Left forelimb (tissue), 1 donor: ENCODE measurements at places on chromosomes 7 and 10.

- DNase-seq: no peak
Measured at GRCh38 chr7:151079199-151079910, 1.3 kb downstream of the FASTK start.

GRCh38 chr7:77430927-77431326 is 14.8 kb upstream of the GSAP start:
- no peak for DNase-seq

DNA sequence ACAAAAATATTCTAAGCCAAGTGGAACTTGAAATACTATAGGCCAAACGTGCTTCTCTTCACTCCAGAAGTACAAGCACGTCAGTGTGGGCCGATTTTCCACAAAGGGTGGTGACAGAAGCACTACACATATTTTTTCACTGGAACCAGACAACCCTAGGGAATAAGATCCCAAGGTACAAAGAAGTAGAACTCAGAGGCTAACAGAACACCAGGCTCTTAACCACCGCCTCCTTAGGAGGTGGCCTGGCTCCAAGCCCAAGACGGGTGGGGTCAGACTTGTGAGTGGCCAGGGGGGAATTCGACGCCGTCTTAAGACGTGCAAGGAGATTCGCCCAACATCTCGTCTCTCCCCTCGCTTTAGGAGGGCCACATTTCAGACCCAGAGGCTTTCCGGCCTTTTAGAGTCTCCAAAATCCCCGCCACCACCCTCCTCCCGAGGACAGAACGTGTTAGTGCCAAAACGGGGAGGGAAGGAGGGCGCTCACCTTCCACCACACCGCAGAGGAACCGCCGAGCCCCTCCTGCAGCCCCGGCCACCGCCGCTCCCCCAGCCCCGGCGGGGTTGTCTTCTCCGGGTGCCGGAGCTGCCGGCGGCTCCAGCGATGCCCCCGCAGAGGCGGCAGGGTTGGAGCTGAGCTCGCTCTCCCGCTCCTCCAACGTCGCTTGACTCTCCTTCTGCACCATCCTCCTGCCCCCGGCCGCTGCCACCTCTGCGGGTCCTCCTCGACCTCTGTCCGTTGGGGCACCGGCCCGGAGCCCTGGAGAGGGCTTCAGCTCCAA is 716 bp downstream of the OGA start:
- peak; percentile 88 for DNase-seq

GRCh38 chr10:112532956-112533355 is 85.9 kb downstream of the VTI1A start:
- no peak for DNase-seq

DNA sequence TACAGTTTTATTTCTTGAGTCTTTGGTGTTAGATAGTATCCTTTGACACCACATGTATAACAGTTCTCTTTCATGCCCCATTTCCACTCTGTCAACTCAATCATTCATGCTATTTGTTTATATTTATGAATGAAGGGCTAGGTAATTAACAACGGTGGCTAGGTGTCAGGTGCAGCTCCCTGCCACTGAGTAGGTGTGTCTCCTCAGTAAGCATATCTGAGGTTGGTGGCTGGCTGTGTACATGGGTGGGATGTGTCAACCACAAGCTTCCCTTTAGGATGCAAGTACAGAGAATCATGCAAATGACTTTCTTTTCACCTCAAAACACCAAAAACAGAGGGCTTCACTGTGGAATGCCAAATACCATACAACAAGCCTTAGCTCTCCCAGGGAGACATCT is 83.4 kb downstream of the ZNF365 start:
- no peak for DNase-seq

DNA sequence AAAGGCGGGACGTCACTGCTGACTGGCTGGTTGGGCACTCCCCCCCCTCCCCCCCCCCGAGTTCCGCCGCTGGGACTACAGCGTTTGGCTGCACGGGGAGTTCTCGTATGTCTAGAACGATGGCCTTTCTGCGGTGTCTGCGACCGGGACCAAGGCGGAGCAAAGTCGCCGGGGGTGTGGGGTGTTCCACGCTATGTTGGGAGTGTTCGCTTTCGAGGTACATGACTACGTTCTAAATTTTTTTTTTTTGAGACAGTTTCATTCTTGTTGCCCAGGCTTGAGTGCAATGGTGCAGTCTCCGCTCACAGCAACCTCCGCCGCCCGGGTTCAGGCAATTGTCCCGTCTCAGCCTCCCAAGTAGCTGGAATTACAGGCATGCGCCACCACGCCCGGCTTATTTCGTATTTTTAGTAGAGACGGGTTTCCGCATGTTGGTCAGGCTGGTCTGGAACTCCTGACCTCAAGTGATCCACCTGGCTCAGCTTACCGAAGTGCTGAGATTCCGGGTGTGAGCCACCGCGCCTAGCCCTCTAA is 573 bp upstream of the IDI1 start:
- no peak for DNase-seq

- no peak for DNase-seq
Measured at GRCh38 chr7:95546647-95547046, 49.7 kb downstream of the PDK4 start.

DNA sequence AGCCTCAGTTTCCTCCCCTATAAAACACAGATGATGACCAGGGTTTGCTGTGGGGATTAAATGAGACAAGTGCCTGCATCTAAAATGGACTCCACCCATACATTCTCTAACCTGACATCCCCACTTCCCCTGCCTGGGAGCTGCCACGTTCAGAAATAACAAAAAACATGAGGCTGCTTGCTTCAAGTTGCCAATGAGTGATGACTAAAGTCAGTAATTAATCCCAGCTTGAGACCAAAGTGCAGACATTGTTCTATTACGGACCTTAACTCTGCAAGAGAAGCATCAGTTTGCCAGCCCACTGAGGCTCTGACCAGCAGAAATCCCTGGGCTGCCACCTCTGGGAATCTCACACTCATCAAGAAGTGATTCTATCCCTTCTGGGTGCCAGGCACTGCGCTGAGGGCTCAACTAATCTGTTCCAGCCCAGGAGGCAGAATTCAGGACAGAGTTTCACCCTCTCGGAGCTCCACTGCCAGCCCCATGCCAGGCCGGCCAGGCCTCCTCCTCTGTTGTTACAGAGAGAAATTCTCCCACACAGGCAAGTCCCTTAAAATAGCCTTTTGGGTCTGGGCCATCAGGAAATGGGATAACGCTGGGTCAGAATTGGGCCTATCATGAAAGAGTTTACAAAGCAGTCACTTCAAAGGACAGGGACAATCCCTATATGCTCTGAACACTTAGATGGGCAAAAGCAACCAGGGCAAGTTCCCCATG is 11.4 kb downstream of the SH3PXD2A start:
- no peak for DNase-seq

DNA sequence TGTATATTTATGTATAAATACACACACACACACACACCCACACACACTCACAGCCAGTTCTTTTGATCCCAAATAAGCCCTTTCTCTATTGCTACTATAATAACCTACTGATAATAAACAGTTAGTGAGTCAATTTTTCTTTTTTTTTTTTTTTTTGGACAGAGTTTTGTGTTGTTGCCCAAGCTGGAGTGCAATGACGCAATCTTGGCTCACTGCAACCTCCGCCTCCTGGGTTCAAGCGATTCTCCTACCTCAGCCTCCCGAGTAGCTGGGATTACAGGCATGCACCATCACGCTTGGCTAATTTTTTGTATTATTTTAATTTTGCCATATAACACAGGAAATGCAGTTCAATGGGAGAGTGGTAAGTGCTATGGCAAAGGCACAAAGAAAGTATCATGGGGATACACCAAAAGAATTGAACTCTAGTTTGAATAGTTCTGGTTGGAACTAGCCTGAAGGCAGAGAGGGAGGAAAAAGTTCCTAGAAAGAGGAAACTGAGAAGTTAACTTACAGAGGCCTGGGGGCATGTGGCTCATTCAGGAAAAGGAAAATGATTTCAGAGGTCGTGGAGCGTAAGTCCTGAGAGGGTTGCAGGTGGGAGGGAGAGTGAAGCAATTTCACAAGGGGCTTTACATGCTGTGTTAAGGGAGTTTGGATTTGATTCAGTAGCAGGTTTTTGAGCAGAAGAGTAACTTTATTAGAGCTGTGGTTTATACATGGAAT is 44.4 kb upstream of the JCAD start:
- no peak for DNase-seq

GRCh38 chr7:130872756-130873448 is 138.9 kb upstream of the KLF14 start:
- DNase-seq: no peak

- no peak for DNase-seq
Measured at GRCh38 chr7:77455321-77455720, 39.2 kb upstream of the GSAP start.

- DNase-seq: no peak
Measured at GRCh38 chr10:64283621-64284020, 762.4 kb downstream of the REEP3 start.

GRCh38 chr7:95501261-95501832 is 15.6 kb downstream of the ASB4 start:
- DNase-seq: no peak

- no peak for DNase-seq
Measured at GRCh38 chr10:116866066-116866465, 16.8 kb downstream of the ENO4 start.

DNA sequence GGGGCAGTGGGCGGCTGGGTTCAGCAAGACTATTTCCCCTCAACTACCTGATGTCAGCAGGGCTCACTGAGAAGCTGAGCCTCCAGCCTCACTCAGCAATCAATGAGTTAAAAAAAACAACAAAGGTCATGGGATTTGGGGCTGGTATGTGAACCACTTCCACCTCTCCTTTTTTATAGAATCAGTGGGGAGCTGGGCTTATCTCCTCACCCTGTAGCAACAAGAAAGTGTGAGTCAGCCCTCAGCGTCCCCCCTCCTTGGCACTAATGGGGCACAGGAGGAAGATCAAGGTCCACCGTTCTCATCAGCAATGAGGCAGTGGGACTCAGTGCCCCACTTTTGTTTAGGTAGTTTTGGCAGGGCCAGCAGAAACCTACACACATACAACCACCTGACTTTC is 823.5 kb upstream of the POM121L12 start:
- no peak for DNase-seq

GRCh38 chr7:116984917-116985316 is 31.6 kb downstream of the ST7 start:
- DNase-seq: no peak

DNA sequence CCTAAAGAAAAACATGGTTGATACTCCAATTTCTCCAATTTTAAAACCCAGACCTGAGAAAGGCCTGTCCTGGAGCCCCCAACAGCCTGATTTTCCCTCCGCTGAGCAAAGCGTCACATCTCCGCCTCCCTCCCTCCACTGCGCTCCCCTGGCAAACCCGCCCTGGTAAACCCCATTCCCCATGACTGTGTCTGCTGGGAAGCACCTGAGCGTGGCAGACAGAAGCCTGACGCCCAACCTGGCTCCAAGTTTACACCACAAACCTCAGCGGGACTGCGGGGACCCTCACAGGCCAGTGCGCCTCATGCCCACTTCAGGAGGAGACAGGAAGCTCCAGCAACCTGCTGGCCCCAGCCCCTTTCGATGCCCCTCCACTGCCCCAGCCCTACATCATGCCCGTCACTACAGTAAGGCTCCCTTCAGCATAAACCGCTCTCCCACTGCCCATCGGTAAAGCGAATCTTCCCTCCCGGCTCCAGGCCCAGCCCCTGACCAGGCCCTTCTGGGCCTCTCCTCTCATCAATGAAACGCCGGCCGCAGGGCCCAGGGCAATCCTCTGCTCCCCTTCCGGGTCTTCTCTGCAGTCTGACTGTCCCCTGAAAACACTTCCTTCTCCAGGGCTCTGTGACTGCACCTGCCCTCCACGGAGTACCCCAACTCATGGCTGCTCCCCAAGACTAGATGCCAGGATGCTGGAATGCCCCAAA is 233.3 kb downstream of the MAD1L1 start:
- DNase-seq: no peak

- DNase-seq: no peak
Measured at GRCh38 chr7:138625084-138625848, 75.9 kb downstream of the SVOPL start.

- DNase-seq: no peak
Measured at GRCh38 chr10:33395201-33395600, 60.7 kb upstream of the NRP1 start.

DNA sequence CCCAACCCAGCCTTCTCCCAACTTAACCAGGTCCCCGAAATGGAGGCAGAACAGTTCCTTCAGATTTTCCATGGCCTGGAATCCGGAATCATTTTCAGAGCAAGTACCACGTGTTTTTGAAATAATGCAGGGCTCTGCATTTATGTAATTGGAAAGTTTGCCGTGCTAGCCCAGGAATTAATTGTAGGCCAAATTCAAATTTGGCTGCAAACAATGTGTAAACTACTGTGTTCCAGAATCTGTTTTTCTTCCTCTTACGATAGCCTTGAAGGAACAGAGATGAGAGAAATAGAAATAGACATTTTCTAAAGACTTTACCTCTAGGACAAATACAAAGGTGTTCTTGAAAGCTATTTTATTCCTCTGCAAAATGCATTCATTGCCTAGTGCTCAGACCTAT is 77.4 kb downstream of the FAM107B start:
- no peak for DNase-seq

DNA sequence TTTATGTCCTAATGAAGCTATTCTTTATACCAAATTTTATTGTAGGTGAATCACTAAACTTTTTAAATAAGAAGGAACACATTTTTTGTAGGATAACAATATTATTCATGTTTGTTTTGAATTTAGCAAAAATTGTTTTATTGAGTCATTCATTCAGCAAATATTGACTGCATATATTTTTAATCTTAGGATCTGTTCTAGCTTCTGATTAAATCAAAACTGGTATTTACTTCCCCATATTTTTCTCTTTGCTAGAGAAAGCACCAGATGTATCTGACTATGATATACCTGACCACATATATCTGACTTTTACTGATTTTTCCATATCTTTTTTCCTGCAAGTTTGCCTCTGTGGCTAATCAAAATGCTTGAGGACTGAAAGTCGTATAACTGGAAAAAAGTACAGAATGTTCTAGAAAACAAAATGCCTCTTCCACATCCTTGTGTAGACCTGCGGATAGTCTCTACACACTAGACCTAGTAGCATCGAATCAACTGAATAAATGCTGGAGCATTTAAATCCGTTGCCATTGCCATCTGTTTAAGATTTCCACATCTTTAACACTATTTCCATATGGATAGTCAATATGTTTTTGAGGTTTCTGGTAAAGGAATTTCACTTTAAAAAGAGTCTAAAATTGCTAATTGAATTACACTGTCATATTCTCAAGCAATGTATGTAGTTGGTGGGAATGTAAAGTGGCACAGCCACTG is 594.7 kb downstream of the KCNMA1 start:
- no peak for DNase-seq

DNA sequence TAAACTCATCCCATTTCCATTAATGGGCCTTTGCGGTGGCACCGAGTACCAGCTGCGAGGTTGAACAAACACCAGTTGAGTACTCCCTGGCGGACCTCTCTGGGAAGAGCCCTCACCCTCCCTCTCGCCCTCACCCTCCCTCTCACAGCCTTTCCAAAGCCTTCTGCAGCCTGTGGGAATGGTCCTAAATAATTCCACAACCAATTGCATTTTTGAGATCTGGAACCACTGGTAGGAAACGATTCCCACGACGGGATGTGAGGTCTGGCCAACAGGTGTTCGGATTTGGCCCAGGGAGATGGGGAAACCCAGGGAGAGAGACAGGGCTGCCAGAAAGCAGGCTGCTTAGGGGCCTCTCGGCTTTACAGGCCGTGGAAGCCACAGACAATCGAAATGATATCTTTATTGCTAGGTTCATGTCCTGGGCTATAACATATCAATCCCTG is 5.3 kb downstream of the PTF1A start:
- DNase-seq: no peak

- DNase-seq: peak; percentile 51
Measured at GRCh38 chr7:2002561-2003450, 229.9 kb downstream of the MAD1L1 start.

GRCh38 chr7:100509231-100509630 is 25.5 kb downstream of the NYAP1 start:
- DNase-seq: peak; percentile 69

- no peak for DNase-seq
Measured at GRCh38 chr7:85285527-85285926, 98.7 kb upstream of the SEMA3D start.
